ENCODE measurements at places on chromosomes 4 and X. TPM values are rescaled to one million over a fixed set of nuclear protein-coding genes. Genes with fewer than 3 reads are reported as not detected.

Gene NHS
- 3.6 TPM for total RNA-seq

Gene PRRG1
- 9.9 TPM for total RNA-seq

Gene CYTL1
- total RNA-seq: 4.8 TPM

Gene YY2
- total RNA-seq: 2.2 TPM

Gene PDK3
- total RNA-seq: 16.1 TPM

- DNase-seq: no peak
These were observed 104.3 kb downstream of the DCTD start for GRCh38 chr4:182812916-182813315.

DNA sequence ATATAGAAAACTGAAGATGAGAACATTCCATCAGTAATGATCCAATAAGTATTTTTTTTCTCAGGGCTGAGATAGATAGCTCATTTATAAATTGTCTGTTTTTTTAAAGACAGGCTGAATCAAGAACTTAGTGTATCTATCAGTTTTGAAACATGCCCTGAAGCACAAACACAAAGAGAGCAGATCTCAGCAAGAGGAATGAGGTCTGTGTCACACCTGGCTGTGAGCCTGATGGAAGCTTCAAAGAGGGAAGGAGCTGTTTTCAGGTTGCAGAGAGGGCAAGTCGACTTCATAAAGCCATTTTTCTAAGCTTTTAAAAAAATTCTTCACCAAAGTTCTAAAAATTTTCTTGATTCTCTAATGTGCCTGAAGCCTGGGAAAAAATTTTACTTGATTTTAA lies 434.9 kb downstream of the PDGFC start:
- peak; percentile 55 for DNase-seq

GRCh38 chr4:24867766-24868296 lies 45.0 kb downstream of the CCDC149 start:
- DNase-seq: no peak

GRCh38 chr4:128856246-128856645 lies 46.7 kb downstream of the JADE1 start:
- no peak for DNase-seq

DNA sequence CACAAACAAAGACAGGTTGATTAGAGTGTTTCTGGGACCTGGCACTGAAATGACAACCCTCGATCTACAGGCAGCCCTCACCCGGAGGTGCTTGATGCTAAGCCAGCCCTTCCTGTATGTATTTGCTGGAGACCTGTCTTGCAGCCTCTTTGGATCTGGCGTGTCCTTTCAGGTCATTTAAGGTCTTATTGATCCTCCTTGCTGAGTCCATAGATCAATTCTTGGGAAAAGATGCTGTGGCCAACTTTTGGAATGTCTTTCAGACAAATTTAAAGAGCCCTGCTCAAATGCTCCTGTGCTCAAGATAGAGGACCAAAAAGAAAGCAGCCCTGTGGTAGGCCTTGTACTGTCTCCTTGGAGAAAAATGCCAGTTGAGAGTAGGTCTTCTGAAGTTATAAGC lies 6.8 kb upstream of the SETD7 start:
- DNase-seq: no peak

- no peak for DNase-seq
These were observed 54.4 kb downstream of the SMAD1 start for GRCh38 chr4:145536044-145536443.

GRCh38 chr4:71186566-71187403 lies 152.0 kb upstream of the SLC4A4 start:
- DNase-seq: peak; percentile 69

GRCh38 chr4:125184116-125184515 lies 130.6 kb upstream of the FAT4 start:
- no peak for DNase-seq

DNA sequence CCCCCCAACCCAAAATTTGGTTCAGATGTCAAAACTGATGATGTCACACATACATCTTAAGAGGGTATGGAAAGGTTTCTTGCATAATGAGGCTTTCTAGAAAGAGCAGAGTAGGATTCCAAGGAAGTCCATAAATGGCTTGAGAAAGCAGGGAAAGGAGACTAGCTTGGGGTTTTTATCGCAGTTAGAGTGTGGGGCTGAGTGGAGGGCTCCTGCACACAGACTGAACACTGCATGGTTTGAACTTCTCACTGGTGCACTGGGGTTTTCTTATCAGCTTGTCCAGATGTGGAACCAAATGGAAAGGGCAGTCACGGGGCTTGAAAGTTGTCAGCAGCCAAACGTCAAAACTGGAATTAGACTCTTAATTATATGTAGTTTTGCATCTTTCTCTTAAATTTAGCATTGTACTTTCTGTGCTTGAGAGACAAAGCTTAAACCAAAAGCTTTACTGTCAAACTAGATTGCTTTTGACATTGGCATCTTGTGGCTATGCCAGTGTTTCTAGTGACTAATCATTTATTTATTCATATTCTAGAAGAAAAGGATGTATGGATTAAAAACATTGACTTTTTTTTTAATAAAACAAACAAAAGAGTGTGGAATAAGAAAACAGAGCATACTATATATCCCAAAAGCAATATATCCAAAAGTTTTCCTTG lies 78.3 kb upstream of the STIM2 start:
- peak; percentile 54 for DNase-seq

GRCh38 chrX:7077241-7078230 lies 70.0 kb upstream of the STS start:
- DNase-seq: no peak

DNA sequence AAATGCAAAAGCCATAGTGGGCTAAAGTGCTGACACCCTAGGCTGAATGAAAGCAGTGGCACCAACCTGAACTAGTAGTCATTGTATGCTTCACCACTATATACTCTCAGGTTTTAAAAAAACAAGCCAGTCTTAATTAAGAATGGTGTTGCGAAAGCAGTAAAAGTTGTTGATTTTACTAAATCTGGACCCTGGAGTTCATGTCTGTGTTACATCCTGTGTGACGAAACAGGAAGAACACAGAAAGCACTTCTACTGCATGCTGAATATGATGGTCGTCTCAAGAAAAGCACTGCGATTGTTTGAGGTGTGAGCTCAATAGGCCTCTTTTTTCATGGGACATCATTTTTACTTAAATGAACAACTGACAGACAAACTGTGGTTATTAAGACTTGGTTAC lies 24.2 kb upstream of the GDPD2 start:
- DNase-seq: no peak

- no peak for DNase-seq
These were observed 17.1 kb downstream of the VSIG4 start for GRCh38 chrX:66022632-66023384.

DNA sequence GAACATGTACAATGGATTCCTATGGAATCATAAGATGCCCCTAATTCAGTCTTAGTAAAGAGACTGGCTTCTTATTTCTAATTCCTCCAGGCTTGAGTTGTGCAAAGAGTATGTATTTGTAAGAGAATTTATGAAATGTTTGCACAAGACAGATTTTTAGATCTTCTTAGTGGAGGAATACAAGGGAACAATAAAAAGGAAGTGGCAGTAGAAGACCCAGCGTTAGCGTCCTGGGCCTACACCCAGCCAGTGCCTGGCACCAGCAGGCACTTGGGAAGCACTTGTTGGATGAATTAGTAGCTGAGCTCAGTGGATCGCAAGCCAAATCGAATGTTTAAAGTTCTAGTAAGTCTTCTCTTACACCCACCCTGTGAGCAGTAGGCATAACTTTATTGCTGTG lies 157.4 kb downstream of the PTTG2 start:
- no peak for DNase-seq

DNA sequence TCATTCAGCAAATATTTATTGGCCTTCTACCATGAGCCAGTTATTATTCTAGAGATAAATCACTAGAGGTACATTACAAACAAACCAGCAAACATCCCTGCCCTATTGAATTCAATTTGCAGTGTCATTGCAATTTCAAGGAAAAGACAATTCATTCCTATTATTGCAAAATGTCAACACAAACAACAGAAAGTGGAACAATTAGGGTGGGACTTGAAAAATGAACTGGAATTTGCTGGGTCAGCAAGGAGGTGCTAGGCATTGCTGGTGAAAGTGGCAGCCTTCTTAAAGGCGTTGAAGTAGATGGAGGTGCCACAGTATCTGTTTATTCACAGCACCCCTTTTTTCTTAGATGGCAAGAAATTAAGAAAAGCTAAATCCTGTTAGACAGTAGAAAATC lies 224.0 kb upstream of the BMP3 start:
- DNase-seq: no peak

GRCh38 chrX:124229374-124229773 lies 103.1 kb upstream of the TEX13D start:
- DNase-seq: no peak

- no peak for DNase-seq
These were observed 25.3 kb downstream of the FAM47E start for GRCh38 chr4:76276813-76277212.

DNA sequence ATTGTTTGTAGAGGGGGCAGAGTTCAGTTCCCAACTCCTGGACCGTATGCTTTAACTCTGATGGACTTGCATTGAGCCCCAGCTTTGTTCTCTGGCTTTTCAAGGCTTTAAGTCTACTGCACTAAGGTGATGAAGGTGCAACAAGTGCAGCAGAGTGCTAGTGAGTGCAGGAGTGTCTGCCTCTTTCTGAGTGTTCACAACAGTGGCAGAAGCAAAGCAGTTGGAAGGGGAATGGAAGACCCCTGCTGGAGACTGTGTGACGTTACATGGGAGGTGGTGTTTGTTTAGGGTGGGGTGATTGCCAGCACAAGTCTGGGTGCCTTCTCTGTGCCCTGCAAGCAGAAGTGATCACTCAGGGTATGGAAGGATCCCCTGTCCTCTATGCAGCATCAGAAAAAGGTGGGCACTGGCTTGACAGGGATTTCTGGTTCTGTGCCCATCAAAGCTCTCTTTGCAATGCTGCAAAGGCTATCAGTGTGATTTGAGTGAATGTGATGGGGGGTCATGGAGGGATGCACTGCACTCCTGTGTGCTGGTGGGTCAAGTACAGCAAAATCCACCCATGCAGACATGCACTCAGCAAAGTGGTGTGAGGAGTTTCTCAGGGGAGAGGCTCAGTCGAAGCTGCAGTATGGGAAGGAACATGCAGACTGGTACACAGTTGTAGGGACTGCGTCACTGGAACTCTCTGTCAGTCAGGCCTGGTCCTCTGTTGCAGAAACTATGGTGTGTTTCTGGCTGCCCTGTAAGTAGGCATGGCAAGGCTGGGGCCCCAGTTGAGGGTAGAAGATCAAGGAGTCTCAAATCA lies 70.9 kb upstream of the UGT2B7 start:
- DNase-seq: no peak

GRCh38 chr4:153728660-153729059 lies 31.2 kb downstream of the RNF175 start:
- no peak for DNase-seq

All from umbilical cord (tissue), 2 donors.